ENCODE measurements at places on chromosomes 4 and X. TPM values are rescaled to one million over a fixed set of nuclear protein-coding genes. Genes with fewer than 3 reads are reported as not detected.

TMEM150C gene
- not detected for total RNA-seq

DNA sequence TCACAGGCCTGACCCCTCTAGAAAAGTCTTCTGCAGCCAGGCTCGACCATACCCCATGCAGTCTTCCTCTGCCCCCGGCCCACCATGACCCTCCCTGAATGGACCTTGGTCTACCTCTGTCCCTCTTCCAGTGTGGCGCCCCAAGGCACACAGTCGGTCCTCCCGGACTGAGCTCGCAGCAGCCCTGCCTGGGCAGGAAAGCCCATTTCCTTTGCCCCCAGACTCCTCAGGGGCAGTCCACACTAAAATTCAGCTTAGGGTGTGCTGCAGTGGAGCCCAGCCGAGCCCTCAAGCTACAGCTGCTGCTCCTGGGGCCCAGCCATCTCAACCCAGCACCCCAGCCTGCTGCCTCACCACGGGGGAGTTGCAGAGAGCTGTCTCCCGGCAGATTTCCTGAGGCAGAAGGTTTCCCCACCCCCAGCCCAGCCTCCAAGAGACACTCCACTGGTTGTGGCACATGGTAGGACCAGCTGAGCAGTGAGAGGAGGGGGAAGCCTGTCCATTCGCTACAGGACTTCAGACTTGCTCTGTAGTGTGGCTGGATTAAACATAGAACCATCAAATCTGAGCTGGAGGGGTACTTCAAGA lies 37.5 kb upstream of the IQSEC2 start:
- DNase-seq, result no peak

DNA sequence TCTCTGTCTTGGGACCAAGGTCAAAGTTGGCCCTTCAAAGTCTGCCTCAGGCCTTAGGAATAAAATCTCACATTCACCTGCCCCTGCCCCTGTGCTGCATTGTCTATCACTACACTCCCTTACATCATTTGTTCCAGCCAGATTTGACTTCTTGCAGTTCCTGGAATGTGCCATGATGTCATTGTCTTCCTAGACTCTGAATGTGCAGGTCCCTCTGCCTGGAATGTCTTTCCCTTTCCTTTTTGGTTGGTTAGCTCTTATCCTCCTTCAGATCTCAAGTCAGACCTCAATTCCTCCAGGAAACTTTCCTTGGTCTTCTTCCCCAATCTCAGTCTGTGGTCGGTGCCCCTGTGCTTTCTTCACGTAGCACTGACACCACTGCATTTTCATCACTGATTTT lies 67.7 kb upstream of the EFNB1 start:
- no peak for DNase-seq

DNA sequence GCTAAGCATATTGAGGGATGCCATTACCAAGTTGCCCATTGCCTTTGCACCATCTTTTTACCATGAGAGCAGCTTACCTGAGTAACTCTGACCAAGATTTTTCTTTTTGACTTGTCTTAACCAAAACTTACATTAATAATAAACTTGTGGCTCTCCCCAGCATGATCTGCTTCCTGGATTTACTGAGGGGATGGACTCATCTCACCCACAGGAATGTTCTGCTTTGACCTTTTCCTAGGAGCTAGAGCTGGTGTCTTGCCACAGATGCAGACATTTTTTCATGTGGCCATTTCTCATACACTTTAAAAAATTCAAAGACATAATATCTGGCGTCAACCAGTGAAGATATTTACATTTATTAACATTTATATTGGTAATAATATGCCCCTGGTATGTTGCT lies 79.2 kb upstream of the EFHC2 start:
- DNase-seq, result no peak

GRCh38 chr4:70197842-70198241 lies 2.3 kb downstream of the ODAM start:
- no peak for DNase-seq

Data from HFFc6 (cell line).